ENCODE measurements at places on chromosomes 16 and 17.

- peak; percentile 61 for DNase-seq
These were observed at the start of gene SKAP1 for GRCh38 chr17:48429638-48430586. Gene SKAP1, minus strand, starts transcription at chr17:48430214.

- DNase-seq = no peak
These were observed 13.4 kb downstream of the PDK2 start for GRCh38 chr17:50108556-50108955.

- DNase-seq = no peak
These were observed 53.4 kb downstream of the BRIP1 start for GRCh38 chr17:61809816-61810392.

- peak; percentile 97 for DNase-seq
These were observed at the start of gene OVCA2 for GRCh38 chr17:2041561-2042389. Gene OVCA2, plus strand, starts transcription at chr17:2042022. Its CDS starts 26 bp downstream, at chr17:2042048.

GRCh38 chr16:70454222-70455034 lies at the start of gene FCSK:
Gene FCSK, plus strand, starts transcription at chr16:70454595. Its CDS starts 8,596 bp downstream, at chr16:70463191.
- peak; percentile 63 for DNase-seq

DNA sequence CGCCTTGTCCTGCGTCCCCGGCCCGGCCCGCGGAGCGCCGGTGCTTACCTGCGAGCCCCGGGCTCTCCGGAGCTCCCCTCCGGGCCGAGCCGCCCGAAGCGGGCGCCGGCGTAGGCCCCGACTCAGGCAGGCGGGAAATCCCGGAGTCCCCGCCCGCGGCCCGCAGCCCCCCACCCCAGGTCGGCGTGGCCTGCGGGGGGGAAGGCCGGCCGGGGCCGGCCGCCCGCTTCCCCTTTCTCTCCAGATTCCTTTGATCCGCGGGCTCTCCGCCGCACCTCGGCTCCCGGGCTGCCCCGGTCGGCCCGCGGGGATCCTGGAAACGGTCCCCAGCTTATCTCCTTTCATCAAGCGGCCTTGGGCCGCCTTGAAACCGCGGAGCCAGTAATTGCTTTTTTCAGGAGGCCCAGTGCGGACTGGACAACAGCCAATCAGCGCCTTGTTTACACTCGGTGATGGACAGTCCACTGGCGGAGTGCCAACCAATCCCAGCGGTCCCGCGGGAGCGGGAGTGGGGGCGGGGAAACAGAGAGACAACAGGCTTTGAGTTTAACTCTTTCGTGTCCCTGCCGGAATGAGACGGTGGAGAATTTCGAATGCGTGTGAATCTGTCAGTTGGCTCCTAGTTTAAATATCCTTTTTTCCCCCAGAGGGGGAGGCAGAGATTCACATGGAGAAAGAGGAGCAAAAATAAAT lies 1.4 kb upstream of the BAHCC1 start:
- peak; percentile 49 for DNase-seq

DNA sequence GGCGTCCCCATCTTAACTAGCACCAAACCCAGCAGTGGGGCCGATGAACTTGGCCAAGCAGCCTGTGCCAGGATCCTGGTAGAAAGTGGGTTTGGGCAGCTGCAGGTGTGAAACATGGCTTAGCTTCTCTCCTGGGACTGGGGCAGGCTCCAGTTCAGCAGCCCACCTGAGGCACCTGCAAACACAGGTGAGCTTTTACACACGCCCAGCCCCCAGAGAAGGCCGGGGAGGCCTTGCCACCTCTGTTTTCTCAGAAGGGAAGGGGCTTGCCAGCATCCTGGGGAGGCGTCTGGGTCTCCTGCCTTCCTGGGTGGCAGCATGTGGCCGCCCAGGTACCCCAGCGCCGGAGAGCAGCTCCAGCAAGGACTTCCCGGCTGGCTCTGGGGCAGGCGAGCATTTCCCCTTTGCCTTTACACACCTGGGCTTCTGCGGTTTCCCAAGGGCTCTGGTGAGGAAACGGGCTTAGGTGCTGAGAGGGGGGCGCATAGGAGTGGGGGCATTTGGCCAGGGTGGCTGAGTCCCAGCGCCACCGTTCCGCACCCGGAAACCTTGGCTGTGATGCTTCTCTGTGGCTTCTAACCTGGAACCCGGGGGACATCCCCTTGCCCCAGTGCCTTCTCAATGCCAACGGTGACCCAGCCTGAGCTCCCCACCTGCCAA lies 81.6 kb upstream of the CBX4 start:
- DNase-seq = no peak

DNA sequence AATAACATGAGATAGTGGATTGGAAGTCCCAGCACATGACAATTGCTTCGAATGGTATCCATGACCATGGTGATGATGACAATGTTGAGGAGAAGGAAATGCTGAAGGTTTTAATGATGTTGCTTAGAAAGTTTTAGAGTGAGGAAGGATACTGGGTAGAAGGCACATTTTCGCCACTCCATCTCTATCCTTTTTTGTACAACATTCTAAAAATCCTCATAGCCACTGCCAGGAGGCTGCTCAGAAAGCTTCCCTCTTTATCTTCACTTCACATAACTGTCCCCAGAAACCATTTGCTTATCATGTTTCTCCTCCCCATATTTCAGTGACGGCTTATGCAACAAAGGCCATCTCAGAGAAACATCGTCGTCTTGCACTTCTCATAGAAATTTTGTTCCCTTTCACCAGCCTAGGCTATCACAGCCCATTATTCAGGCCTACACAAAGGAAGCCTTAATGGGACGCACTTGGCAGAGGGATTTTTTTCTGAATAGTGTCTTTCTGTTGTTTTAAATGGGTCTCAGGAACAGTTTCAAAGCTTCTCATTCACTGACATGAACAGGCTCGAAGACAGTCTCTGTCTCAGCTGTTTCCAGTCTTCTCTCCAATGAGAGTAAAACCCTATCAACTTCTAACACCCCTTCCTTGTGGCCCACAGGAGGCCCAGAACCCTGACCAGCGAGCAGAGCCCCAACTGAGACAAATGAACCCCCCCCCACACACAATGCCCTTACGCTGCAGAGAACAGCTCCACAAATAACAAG lies 506.7 kb downstream of the HAPSTR1 start:
- no peak for DNase-seq

GRCh38 chr17:78426293-78426879 lies 47.9 kb downstream of the PGS1 start:
- no peak for DNase-seq

DNA sequence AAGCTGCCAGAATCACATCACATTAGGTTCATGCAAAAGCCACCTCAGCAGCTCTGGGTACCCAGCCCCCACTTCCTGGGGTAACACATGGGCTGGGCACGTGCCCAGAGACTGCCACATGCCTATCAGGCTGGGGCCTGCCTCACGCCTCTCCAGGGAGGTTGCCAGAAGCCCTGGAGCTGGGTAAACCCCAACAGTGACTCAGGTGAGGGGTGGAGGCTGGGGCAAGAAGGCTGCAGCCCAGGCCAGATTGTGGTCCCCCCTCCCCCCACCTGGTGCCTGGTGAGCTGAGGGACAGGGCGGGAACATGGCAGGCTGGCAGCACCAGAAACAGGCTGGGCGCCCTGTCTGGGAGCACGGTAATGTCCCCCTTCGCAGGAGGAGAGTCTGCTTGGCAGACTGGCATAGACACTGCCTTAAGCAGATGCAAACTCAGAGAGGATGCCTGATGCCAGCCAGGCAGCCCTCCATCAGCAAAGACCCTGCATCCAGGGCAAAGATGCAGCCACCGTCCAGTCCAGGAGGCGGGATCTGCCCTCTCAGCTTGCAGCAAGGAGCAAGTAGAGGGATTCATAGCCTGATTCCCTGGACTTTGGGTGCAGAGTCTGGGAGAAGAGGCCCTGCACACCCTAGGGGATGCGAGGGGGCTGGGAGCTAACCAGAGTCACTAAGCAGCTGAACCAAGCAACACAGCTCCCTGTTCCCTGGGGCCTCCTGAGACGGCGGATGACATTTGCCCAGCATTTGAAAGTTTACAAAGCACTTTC lies 28.8 kb downstream of the NGFR start:
- no peak for DNase-seq

- DNase-seq = no peak
These were observed 67.6 kb downstream of the CDH13 start for GRCh38 chr16:82694239-82694874.

- no peak for DNase-seq
These were observed 19.4 kb upstream of the NFATC3 start for GRCh38 chr16:68065716-68066305.

DNA sequence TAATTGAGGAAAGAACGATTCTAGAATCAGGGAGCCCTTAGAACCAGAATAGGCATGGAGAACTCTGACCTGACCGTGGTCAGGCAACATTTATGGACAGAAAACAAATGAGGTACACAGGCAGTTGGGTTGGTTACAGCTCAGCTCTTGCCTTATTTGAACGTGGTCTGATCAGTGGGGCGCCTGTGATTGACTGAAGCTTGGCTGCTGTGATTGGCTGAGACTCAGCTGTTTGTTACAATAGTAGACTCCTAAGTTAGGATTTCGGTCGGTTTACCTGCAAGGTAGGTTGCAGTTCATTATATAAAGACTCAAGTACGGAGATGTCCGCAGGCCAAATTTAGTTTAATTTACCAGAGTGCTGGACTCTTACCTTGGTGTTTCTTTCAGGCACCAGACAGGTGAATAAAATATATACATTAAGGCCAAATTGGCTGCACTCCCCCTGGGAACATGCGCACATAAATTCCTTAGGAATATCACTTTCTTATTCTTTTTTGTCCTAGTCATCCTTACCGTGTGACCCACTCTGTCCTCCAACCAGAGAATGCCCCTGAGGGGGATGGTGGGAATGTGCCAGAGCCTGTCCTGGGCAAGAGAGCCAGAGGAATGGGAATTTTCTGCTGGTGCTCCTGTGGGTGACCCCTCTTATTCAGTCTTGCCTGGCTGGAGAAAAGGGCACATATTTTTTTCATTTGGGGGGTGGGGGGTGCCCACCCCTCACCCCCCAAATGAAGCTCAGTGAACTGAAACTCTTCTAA lies 7.5 kb upstream of the CSNK2A2 start:
- DNase-seq = no peak

- DNase-seq = no peak
These were observed 455.8 kb upstream of the MAF start for GRCh38 chr16:80056324-80056723.

GRCh38 chr16:89476379-89476778 lies 14.0 kb downstream of the ANKRD11 start:
- no peak for DNase-seq

- DNase-seq = no peak
These were observed 19.5 kb downstream of the SOCS3 start for GRCh38 chr17:78340183-78340955.

GRCh38 chr17:41334385-41335305 lies 16.0 kb downstream of the KRT33A start:
- DNase-seq = peak; percentile 27

DNA sequence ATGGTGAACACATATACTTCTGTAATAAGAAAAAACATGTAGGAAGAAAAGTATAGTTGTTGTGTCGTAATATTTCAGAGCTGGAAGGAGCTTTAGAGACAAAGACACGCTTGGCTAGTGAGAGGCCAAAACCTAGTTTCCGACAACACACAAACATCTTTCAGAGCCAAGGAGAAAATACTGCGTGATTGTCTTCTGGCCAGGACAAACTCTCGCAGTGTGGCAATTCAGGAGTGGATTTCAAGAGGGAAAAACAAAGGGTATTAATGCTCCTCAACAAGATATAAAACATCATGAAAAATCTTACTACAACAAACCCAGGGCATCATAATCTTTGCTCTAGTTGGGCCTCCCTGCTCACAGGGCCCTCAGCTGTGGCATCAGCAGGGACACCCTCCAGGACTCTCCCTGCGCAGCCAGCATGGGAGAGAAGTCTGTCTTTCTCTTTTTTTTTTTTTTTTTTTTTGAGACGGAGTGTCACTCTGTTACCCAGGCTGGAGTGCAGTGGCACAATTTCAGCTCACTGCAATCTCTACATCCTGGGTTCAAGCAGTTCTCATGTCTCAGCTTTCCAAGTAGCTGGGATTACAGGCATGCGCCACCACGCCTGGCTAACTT lies 66.4 kb downstream of the CYB5B start:
- no peak for DNase-seq

- no peak for DNase-seq
These were observed 85.1 kb downstream of the RGS9 start for GRCh38 chr17:65222214-65222738.

DNA sequence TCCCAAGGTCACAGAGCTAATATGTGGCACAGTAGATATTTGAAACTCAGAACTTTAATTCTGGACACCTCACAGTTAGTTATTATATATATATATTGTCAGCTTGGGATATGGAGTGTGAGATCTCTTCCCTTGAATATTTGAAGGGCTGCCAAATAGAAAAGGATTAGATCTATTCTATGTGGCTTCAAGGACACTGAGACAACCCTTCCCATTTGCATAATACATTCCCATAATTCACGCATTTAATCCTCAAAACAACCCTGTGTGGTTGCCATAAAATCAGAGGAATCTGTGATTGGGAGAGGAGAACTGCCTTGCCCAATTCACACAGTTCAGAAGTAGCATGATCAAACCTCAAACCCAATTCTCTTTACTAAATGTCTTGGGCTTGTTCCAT lies 365.8 kb upstream of the DYNLRB2 start:
- DNase-seq = no peak

- DNase-seq = no peak
These were observed 138.2 kb downstream of the CYLD start for GRCh38 chr16:50879873-50880695.

- DNase-seq = no peak
These were observed 225.3 kb downstream of the WWOX start for GRCh38 chr16:78324649-78325285.

GRCh38 chr17:78000341-78000740 lies 41.8 kb downstream of the TNRC6C start:
- no peak for DNase-seq

- no peak for DNase-seq
These were observed 51.1 kb upstream of the CACNG5 start for GRCh38 chr17:66783656-66784381.

DNA sequence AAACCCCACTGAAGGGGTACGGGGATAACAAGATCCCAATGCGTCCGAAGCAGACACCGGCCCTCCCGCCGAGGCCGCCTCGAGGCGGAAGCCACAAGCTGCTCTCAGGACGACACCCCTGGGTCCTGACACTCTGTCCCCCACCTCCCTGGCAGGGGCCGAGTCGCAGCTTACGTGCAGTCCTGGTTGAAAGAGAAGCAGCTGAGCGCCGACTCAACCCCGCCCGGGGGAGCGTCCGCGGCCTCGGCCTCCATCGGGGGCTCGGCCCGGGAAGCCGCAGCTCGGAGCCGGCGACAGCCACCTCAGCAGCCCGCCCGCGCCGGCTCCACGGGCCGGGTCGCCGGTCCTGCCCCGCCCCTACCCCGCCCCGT lies at the start of gene WIPI1:
TSS of gene WIPI1 (minus strand) at position 329 of the 371 bp plus-strand sequence. CDS start at position 254, 75 bp downstream.
- no peak for DNase-seq

DNA sequence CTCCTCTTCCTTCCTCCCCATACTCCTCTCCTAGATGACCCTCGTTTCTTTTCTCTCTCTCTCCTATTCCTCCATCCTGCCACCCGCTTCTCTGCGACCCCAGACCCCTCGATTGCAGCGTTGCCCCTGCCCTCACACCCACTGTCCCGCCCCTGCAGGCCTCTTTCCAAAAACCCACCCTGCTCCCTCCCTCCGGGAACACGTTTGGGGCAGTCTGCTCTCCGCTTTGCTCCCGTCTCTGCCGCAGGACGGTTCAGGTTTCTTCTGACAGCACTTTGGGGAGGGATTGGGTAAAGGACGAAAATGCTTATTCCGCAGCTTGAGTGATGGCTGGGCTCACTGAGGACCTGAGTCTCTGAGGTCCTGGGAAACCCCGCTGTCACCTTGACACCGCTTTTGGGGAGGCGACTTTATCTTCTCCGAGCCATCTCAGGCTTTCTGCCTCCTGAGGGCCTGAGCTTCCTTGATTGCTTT lies 690 bp downstream of the NDE1 start:
- peak; percentile 51 for DNase-seq

All from CD4-positive, alpha-beta T cell treated with Interleukin-2 at 100 ng/mL for 4 hours (primary cell).